ENCODE measurements at places on chromosomes 7 and 10.

GRCh38 chr7:102279537-102280400 lies 6.9 kb upstream of the SH2B2 start:
- DNase-seq: no peak

- no peak for DNase-seq
These were observed 52.2 kb downstream of the GALNT17 start for GRCh38 chr7:71184136-71184535.

DNA sequence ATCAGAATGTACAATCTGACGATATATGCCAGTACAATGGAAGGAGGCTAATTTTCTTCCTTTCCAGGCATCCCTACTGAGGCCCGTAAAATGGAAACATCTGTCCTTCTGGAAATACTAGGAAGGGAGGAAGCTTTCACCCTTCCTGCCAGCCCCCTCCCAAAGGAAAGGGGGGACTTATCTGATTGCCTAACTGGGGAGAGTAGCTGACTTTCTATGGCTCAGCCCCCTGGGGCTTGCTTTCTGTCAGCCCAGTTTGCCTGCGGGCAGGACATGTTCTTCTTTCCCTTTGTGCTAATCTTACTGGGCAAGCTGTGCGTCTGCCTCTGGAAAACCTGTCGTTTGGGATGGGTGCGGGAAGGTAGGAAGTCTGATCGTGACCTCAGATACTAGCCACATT lies 508.9 kb downstream of the SUGCT start:
- no peak for DNase-seq

- no peak for DNase-seq
These were observed 432.0 kb downstream of the GRID1 start for GRCh38 chr10:85934586-85934985.

DNA sequence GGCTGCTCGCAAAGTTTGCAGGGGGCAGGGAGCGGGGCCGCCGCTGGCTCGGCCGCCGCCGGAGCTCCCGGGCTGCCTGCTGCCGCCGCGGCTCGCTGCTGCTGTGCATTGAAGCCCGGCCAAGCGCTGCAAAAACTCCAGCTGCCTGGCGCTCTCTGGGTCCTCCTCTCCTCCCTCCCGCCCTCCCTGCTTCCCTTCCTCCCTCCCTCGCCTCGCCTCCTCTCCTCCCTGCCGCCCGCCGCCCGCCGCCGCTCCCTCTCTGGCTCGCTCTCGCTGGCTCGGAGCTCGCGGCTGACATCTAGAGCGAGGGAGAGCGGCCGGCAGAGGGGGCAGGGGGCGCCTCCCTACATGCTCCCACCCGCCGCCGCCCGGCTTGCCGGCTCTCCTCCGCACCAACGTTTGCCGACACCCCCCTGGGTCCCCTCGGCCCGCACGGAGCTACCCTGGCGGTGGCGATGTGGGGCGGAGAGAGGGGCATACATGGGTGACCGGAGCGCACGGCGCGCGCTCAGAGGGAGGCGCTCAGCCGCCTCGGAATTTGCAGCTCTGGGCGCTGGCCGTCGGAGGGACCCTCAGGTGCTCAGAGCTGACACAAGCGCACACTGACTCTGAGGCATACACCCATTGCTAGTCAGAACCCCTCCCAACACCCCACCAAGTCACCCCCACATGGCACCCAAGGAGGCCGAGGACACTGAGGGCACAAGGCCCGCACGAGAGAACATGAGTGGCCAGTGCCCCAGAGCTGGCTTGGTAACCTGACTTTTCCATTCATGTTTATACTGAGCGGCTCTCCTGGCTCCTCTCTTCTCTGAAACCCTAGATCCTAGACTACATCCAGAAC lies 1.2 kb upstream of the PLXNA4 start:
- DNase-seq: no peak

All from KG1 (cell line).